Erythroblast (primary cell): ENCODE measurements at places on chromosomes 5 and 9.

- DNase-seq = peak; percentile 10
These were observed 22.1 kb upstream of the PLPP6 start for GRCh38 chr9:4640027-4640426.

GRCh38 chr5:154770111-154770510 lies 14.9 kb downstream of the LARP1 start:
- DNase-seq = no peak

- no peak for DNase-seq
These were observed 146.4 kb downstream of the GCNT1 start for GRCh38 chr9:76605321-76605900.

GRCh38 chr5:141734501-141735229 lies 52.6 kb upstream of the ARAP3 start:
- DNase-seq = peak; percentile 15

- no peak for DNase-seq
These were observed 38.5 kb downstream of the DDX31 start for GRCh38 chr9:132631280-132631679.

DNA sequence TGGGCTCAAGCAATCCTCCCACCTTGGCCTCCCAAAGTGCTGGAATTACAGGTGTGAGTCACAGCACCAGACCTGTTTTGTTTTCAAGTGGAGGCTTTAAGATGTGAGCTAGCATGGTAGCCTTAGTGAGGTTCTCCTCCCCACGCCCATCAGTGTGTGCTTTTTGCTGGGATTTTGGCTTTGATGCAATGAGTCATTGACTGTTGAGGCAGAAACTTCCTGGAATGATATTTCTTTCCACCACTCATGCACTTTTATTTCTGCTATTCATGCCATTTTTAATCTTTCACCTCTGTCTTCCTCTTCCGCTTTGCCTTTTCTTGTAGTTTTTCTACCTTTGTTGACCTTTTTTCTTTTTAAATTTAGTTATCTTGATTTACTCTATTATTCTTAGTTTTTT lies 4.2 kb upstream of the NFIL3 start:
- DNase-seq = no peak

DNA sequence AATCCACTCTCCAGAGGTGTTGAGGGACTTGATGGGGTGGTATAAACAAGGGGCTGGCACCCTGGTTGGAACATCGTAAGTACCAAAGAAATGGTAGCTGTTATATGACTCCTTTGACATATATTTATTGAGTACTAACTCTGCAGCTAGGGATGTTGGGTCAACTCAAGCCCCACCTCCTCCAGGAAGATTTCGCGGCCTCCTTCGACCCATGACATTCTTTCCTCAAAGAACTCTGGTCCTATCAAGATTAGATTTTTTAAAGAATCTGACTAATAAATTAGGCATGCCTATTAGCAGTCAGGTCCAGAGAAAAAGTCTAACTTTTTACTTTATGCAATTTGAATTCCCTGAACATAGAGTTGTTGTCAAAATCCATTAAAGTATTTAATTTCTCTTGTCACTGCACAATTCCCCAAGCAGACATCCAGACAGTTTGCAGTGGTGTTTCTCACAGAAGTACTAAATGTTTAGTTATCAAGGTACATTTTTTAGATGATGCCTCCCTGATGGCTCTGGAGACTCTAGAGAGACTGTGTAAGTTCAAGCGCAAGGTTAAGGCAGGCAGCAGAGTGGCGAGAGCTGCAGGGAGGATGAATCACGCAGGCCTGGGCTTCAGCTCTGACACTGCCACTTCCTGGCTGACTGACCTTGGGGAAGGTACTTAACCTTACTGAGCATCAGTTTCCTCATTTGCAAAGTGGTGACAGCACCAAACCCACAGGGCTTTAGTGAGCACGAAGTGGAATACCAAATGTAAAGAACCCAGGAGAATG lies 209.6 kb downstream of the TTLL11 start:
- DNase-seq = no peak

GRCh38 chr5:140607031-140607430 lies 25.9 kb downstream of the CD14 start:
- peak; percentile 12 for DNase-seq

GRCh38 chr5:156446526-156446925 lies 119.6 kb downstream of the SGCD start:
- no peak for DNase-seq
